ENCODE measurements at places on chromosomes 3 and 15.

DNA sequence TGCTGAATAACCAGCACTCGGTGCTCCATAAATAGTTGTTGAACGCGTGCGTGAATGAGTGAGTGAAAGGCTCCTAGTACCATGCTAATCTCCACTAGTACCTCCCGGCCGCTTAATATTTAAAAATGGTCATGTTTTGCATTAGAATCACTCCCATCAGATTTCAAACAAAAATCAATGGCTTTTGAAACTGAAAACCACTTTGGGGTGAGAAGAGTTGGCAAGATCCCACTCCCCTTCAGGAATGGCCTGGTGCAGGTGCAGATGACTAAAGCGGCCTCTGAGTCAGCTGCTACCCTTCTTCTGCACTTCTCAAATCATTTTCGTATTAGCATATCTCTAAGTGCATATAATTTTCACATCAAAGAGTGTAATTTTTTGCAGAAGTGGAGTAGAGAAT is 425.3 kb upstream of the PROK2 start:
- DNase-seq: no peak

GRCh38 chr3:13665582-13666226 is 116.8 kb downstream of the FBLN2 start:
- no peak for DNase-seq

- no peak for DNase-seq
Observed at GRCh38 chr3:42094691-42095391, 3.7 kb downstream of the TRAK1 start.

- DNase-seq: no peak
Observed at GRCh38 chr3:5388091-5388490, 200.6 kb downstream of the EDEM1 start.

- DNase-seq: no peak
Observed at GRCh38 chr15:56821721-56822425, 88.6 kb upstream of the ZNF280D start.

- no peak for DNase-seq
Observed at GRCh38 chr3:3023111-3023745, 86.9 kb downstream of the IL5RA start.

All from Right ventricle myocardium superior (tissue), 1 donor.